ENCODE measurements at places on chromosomes 13 and 19.

DNA sequence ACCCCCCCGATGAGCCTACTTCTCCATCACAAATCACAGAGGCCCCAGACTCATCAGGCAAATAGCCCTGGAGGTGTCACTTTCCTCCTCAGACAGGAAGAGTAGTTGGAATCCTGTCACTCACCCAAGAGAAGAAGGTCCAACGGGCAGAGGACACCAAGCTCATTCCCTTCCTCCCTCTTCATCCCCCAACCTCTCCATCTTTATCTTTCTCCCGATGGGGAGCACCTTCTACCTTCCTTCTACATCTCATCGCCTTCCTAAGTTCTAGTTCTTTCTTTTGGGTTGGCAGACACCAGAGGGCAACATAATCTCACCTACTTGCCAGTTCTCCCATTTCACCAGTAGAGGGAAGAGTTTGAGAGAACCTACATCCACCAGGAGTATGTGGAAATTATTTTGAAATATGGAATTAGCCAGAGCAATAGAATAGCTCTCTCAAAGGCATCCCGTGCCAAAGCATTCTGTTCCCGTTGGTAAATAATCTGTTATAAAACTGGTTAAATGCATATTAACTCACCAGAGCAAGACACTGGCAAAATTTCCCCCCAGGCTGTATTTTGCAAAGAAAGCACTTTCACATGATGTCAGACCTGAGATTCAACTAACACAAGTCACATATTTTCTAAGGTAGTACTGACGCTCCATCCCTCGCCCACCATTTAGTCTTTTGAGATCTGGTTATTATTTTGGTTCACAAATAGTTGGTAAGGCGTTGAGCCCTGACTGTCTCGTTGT is 55.0 kb downstream of the ZIC5 start:
- peak; percentile 69 for DNase-seq

GRCh38 chr13:48615049-48615448 is 38.7 kb upstream of the CYSLTR2 start:
- no peak for DNase-seq

DNA sequence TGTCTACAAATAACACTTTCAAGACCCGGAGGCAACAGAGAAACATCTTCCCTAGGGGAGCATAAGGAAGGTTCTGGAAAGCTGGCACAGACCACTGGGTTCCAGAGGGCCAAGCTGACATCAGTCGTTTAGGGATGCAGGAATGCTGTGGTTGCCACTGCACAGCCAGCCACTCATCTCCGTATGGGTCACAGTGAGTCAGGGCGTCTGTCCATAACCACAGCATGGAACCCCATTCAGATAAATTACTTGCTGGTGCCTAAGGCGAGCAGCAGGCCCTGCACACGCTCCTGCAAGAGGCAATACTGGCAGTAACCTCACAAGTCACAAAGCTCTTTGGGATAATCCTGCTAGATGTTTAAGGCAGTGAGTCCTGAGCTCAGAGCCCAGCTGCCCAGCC is 140.9 kb upstream of the UBL3 start:
- peak; percentile 82 for DNase-seq

DNA sequence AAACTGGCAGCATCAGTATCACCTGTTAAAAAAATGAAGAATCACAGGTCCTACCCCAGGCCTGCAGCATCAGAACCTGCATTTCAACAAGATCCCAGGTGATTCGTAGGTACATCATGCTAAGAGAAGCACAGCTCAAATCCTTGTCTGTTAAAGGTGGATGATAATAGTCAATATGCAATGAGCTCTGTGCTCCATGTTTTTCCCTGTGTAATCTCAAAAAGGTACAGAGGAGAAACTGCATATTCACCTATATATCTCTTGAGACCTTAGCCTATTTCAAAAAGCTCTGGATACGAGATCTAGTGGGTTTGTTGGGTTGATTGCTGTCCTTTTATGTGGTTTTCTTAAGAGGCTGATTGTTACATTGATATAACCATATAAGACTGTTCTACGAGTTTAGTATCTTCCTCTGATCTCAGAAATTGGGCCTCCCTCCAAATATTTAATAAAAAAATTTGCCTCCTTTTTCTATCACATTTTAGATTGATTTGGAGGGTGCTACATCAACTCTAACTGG is 148.9 kb downstream of the DCT start:
- DNase-seq, result no peak

DNA sequence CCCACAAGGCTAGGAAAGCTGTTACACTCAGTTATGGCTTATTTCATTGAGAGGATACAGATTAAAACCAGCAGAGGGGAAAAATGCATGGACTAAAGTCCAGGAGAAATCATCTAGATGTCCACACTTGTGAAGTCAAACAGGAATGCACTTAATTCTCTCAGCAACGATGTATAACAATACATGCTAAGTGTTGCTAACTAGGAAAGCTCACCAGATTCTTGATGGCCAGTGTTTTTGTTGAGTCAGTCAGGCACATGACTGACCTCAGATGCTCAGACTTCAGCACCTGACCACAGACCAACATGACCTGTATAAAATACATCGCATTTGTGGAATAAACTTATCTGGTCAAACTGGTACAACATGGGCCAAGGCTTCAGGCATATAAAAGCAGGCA is 470.2 kb upstream of the PRR20A start:
- no peak for DNase-seq

DNA sequence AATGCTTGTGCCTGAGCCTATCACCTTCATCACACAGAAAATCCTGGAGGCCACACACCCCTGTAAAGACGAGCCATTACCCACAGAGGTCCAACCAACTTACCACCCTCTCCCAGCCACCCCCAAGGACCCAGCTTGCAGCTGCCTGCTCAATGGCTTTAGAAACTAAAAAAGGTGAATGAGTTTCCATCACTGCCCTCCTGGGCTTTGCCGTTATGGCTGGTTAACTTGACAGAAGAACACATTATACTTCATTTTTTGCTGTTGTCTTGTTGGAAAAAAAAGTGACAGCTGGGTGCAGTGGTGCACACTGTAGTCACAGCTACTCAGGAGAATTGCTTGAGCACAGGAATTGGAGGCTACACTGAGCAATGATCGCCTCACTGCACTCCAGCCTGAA is 17.4 kb upstream of the FEM1A start:
- no peak for DNase-seq

GRCh38 chr13:79675931-79676660 is 195.1 kb downstream of the NDFIP2 start:
- DNase-seq, result no peak

GRCh38 chr13:78589206-78589605 is 14.1 kb downstream of the POU4F1 start:
- peak; percentile 48 for DNase-seq

GRCh38 chr19:51715850-51716249 is 7.9 kb downstream of the HAS1 start:
- no peak for DNase-seq

- no peak for DNase-seq
These were observed 21.1 kb upstream of the ZSCAN18 start for GRCh38 chr19:58118979-58119733.

DNA sequence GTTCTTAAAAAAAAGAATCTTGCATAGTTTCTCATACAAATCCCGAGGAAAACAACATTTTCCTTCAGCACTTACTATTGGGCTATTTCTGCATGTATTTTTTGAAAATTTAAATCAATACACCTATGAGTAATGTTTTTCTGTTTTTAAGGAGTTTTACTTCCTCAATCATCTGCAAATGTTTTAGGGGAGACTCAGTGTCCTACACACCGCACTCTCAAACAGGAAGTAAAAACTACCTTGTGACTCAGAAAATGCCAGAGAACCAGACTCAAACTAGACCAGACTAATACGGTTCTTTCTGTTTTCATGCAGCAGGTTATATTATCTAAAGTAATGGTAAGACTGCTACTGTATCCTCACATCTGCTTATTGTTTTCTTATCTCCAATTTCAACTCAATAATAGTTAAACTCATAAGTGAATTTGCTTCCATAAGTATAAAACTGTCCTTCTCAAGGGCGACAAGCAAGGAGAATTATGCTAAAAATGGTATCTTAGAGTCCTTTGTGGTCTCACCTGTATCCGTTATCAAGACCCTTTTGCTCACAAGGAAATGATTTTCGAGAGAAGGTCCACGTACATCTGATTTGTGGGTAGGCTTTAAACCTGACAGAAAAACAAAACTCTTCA is 52.5 kb downstream of the FLT3 start:
- DNase-seq, result peak; percentile 42

DNA sequence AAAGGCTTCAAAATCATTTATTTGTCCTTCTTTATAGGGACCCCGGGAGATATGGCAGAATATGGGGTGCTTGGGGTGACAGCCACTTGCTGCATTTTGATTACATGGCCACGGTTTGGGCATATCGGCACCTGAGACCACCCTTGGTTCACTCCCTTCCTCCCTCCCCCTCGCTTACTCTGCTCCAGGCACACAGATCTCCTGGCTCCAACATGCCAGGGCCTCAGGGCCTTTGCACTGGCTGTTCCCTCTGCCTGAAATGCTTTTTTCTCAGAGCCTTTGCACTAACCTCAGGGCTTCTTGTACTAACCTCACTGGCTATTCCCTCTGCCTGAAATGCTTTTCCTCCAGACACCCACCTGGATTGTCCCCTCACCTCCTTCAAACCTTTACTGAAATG is 23.8 kb downstream of the VAV1 start:
- no peak for DNase-seq

- no peak for DNase-seq
These were observed 767.4 kb downstream of the SLITRK6 start for GRCh38 chr13:85031771-85032170.

DNA sequence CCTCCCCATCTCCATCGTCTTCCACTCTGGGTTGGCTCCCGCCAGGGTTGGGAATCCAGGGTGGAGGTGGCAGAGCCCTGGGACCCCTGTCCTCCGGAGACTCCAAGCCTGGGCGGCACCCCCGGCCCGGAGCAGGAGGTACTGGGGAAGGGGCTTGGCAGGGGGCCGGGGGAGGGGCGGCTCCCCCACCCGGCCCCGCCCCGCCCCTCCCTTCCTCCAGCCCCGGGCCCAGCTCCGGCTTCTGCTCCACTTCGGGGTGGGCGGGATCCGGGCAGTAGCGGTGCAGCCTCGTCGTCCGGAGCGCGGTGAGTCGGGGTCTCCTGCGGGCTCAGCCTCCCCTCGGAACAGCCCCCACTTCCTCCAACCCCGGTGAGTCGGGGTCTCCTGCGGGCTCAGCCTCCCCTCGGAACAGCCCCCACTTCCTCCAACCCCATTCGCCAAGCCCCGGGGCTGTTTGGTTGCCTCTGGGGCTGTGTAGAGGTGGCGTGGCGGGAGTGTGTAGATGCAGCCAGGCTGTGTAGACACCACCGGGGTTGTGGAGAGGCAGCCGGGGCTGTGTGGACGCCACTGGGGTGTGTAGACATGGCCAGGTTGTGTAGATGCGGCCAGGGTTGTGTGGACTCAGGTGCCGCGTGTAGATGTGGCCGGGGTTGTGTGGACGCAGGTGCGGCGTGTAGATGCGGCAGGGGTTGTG is at the start of gene TMPRSS9:
Gene TMPRSS9 (plus strand): TSS at position 274 of the 694 bp plus-strand sequence. CDS start 29,521 bp downstream, outside the sequence.
- DNase-seq, result no peak

DNA sequence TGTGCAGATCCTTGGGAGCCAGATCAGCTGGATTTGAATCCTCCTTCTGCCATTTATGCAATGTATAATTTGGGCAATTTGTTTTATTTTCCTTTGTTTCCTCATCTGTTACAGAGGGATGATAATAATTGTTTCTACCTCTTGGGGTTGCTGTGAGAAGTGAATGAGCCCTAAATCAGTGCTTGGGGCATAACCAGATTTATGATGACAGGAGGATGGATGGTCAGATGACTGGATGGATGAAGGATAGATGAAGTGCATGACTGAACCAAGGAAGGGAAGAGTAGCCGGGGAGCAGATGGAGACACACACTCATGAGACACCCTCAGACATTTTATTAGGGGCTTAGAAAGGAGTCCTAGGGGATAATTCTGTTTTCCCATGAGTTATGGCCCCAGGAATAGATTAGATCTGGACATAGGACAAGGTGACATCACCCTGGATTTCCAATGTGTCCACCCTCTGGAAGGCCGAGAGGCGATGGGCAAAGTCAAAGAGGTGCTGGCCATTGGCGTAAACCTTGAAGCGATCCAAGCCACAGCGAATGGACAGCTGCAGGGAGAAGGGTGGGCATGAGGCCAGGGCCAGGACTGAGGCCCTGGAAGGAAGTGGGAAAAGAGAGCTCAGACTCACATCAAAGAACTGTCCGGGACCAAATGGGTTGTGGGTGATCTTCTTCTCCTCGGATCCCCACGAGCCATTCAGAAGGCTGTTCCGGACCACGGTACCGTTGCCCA is 11.2 kb downstream of the LGALS4 start:
- DNase-seq, result no peak

- no peak for DNase-seq
These were observed 287.6 kb upstream of the SGCG start for GRCh38 chr13:22893204-22893603.

GRCh38 chr13:68185444-68186141 is 955.5 kb upstream of the PCDH9 start:
- DNase-seq, result no peak

DNA sequence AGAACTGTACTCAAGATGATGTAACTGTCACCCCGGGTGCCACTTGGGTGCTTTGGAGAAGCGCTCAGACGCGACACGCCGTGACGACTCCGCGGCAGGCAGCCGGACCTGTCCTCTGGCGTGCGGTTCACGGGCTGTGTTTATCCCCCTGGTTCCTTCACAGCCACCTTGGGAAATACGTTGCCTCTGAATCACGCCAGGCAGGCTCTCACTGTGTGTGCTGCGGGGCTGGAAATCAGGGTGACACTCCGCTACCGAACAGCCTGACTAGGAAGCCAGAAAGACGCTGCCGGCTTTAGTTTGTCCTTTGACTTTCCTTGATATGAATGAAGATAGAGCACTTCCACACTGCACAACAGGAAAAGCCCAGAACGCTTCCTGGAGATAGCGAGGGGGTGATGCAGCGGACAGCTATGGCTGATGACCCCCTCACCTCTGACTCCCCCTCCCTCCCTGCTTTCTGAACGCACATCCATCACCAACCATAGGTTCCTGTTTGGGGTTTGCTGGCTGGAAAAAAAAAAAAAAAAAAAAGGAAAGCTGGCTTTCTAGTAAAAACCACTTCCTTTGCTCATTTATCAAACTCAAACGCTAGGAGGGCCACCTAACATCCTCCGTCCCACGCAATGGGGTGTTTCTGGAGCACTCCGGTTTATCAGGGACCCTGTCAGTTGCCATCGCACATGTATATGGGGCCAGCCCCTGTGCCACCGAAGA is 3.7 kb upstream of the GP6 start:
- DNase-seq, result no peak

GRCh38 chr19:3368848-3369336 is 2.5 kb downstream of the NFIC start:
- DNase-seq, result no peak

- DNase-seq, result no peak
These were observed 148.6 kb upstream of the ATXN8OS start for GRCh38 chr13:69959046-69959445.

- DNase-seq, result no peak
These were observed 87.1 kb downstream of the ARHGEF7 start for GRCh38 chr13:111202156-111202621.
